ENCODE measurements at places on chromosomes 7 and 10.

- no peak for DNase-seq
Measured at GRCh38 chr7:14685167-14685566, 217.4 kb downstream of the DGKB start.

DNA sequence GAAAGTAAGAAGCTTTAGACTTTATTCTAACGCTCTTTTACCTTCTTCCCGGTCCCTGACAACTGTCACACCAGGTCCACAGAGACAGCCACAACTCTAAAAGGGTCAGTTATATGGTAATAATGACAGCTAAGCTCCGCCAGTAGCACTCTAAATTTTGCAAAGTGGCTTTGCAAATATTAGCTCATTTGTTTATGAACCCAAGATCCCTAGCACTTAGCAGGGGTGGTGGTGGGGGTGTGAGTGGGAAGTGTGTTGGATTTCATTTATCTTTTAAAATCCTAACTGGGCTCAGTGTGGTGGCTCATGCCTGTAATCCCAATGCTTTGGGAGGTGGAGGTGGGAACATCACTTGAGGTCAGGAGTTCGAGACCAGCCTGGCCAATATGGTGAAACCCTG is 34.8 kb upstream of the SDK1 start:
- DNase-seq, result no peak

DNA sequence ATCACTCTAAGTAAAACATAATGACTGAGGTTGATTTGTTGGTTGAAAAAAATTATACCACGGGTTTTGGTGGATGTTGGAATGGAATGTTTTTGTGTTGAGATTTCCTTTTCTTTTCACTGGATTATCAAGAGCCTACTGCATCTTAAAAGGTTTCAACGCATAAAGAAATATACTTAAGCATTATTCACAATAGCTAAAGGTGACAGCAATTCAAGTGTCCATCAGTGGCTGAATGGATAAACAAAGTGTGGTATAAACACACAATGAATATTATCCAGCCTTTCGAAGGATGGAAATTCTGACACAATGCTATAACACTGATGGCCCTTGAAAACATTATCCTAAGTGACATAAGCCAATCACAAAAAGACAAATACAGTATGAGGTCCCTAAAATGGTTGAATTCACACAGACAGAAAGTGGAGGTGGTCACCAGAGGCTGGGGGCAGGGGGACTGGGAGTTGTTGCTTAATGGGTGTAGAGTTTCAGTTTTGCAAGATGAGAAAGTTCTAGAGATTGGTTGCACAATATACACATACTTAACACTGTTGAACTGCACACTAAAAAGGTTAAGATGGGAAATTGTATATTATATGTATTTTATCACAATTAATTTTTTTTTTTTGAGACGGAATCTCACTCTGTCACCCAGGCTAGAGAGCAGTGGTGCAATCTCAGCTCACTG is 122.3 kb downstream of the NRP1 start:
- DNase-seq, result no peak

DNA sequence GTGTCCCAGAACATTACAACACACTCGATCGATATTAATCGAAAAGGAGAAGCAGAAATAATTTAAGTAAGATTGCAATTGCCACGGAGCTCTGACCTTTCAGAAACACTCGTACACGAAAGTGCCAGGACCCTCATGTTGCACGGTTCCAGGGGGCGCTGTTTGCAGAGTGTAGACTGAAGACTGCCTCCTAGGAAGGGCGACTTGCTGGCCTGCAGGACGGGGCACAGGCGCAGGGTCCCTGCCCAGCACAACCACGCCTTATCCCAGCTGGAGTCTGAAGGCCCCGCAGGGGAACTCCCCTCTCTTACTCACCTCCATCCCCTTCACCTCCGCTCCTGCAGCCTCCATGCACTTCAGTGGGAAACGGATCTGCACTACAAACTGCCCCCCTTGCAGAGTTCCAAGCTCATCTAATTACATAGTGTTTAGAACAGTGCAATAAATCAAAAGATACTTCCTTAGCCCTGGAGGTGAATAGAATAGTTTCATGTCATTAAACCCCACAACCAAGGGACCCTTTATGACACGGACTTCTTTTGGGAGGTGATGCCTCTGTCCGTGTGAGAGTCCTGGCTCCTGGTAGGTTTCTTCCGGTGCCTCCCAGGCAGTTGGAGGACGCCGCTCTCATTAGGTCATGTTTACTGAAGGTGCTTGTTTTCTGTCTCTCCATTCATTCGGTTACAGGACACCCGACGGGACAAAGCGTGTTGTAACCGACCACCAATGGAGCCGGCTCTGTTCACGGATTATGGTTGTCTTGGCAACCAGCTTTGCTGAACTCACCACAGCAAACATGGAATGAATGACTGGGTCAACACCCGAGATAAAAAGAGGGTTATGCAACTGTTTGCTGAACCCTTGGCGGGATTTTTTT is 262.2 kb downstream of the BAMBI start:
- DNase-seq, result no peak

GRCh38 chr10:103960103-103960502 is 6.8 kb upstream of the SLK start:
- no peak for DNase-seq

- DNase-seq, result no peak
Measured at GRCh38 chr10:115760131-115760530, 512.9 kb downstream of the GFRA1 start.

GRCh38 chr10:46516660-46517416 is 39.6 kb downstream of the GPRIN2 start:
- no peak for DNase-seq

- no peak for DNase-seq
Measured at GRCh38 chr7:117774943-117775342, 98.3 kb downstream of the CTTNBP2 start.

- no peak for DNase-seq
Measured at GRCh38 chr10:57162231-57162630, 801.2 kb upstream of the ZWINT start.

DNA sequence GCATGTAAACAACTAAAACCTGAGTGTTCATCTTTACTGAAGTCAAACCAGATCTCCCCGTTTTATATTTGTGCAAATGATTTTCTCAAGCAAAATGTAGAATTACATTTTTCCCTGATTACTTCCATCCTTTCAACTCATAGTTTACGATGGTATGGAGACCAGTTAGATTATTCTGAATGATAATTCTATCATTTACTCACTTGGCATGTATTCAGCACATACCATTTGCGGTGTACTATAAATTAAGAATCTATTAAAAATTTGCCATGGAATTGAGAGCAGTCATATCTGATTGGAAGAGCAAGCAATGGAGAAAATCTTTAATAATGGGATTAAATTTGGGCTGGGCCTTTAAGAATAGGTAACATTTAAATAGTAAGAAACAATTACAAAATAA is 22.4 kb downstream of the DNAJC1 start:
- DNase-seq, result no peak

DNA sequence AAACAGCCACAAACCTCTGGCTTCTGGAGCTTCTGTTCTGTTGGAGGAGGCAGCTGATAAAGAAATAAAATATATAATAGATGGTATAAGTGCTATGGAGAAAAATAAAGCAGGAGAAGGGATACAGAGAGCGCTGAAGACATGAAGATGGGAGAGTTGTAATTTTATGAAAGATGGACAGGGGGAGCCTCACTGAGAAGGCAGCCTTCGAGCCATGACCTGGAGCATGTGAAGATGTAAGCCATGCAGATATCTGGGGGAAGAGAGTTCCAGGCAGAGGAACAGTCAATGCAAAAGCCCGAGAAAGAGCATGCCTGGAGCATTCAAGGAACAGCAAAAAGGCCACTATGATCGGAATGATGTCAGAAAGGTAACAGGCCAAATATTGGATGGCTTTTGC is 187.5 kb downstream of the KIAA1217 start:
- no peak for DNase-seq

- DNase-seq, result no peak
Measured at GRCh38 chr10:114017271-114017670, 26.4 kb upstream of the ADRB1 start.

DNA sequence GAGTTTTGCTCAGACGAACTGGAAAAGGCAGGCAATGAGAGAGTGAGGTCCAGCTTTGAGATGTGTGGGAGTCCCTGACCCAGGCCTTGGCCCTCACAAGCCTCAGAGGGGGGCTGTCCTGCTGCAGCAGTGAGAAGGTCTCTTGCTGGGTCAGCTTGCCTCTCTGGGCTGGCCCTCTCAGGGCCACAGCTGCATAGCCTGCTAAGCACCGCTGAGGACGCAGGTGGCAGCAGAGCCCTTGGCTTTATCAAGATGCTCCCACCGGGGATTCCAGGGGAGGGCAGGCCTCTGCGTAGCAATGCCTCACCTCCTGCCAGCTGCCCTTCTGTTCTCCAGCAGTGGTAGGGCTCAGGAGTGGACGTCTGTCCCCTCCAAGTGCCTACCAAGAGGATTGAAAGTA is 128.7 kb downstream of the COBL start:
- DNase-seq, result no peak

- no peak for DNase-seq
Measured at GRCh38 chr10:118488710-118489497, 106.5 kb downstream of the PRLHR start.

- no peak for DNase-seq
Measured at GRCh38 chr7:155722118-155722517, 77.7 kb downstream of the RBM33 start.

GRCh38 chr10:80523773-80524172 is 13.9 kb upstream of the SH2D4B start:
- no peak for DNase-seq

DNA sequence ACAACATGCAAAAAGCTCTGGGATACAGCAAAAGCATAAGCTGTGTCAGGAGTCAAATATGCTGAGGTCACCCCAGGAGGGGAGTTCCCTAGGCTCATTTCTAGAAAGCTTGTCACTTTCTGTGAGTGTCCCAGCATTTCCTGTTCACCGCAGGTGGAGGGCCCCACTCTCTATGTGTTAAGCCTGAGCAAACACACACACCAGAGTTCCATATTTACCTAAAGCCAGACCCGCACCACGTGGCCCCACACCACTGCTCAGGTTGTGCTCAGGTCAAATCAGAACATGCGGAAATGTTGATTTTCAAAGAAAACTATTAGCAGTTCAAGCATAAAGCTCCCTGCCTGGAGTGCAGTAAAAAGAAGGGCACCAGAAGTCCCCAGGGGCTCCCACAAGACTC is 259.6 kb upstream of the PPP2R2D start:
- DNase-seq, result no peak

- DNase-seq, result no peak
Measured at GRCh38 chr10:7306147-7306546, 104.7 kb downstream of the SFMBT2 start.

DNA sequence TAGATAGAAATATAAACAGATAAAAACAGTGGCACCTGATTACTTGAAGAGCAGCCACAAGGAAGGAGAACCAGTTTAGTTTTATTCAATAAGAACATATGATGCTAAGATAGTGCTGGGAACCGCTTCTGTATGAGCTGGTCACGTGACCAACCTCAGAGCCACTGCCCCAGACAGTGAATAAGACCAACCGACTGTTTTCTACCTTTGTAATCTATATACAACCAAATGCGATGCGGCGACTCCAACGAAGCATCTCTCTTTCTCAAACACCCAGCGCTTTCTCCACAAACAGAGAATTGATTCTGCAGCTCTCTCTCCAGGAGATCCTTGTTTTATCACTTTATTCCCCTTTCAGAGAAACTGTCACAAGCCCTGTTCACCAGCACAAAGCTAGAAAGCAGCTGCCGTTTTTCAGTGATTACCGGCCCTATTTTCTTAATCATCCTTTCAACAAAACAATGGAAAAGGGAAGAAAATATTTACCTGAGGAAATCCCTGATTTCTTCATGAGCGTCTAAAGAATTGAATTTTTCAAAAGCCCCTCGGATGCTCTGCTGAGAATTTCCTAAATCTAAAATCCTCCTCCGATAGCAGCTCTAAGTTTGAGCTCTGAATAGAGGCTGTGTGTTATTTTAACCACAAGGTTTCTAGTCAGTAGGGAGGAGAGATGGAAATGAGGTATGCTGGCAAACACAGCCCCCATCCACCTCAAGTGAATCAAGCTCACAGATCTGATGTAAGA is 55.7 kb upstream of the JCAD start:
- DNase-seq, result no peak

DNA sequence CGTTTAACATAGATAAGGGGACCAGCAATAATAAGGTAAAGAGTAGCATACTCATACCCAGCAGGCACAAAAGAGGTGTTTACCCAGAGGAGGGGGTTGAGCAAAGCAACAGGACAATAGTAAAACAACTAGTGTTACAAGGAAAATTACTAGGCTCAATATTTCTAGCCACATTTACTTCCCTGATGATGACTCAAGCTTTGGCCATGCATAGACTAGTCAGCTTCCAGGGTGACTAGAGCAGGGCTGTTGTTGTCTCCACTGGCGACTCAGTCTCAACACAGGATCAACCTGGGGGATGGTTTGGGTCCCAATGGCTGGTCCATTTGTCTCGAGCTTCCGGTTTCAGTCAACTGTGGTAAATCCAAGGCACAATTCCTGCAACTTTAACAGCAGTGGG is 217.7 kb upstream of the KCND2 start:
- DNase-seq, result no peak

DNA sequence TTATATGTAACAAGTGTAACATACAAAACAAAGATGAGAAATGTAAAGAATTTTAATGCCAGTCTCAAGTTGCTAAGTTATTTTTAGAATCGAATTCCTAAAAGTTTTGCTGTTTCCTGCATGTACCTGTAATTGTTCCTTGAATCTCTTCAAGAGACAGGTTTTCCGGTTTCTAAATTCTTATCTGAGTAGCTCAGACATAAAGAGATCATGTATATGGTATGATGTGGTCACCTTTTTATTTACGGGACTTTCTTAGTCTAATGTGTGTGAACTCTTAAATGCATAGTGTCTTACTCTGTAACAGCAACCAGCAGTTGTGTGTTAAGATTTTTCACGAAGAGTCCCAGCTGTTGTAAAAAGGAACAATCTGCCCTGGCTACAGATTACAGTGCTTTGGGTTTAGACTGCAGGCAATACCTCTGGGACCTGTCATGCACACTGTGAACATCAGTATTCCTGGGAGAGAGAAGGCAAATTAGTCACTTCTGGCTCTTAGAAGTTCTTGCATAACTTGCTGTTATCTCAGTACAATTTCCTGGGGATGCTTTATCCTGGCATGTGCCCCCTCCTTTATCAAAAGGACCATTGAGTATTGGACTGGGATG is 263.4 kb downstream of the BICC1 start:
- no peak for DNase-seq

GRCh38 chr7:37028909-37029440 is 304.7 kb upstream of the AOAH start:
- DNase-seq, result no peak

DNA sequence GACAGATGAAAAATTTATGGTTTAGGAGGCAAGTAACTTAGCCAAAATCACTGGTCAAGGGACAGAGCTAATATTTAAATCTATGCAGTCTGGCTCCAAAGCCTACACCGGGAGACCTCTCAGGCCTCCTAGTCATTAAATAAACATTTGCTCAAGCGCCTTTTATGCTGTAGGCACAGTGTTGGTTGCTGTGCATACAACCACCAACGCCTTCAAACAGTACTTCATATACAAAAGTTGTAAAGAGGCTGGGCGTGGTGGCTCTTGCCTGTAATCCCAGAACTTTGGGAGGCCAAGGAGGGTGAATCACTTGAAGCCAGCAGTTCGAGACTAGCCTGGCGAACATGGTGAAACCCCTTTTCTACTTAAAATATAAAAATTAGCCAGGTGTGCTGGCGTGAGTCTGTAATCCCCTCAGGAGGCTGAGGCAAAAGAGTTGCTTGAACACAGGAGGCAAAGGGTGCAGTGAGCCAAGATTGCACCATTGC is 159.8 kb downstream of the MAGI2 start:
- DNase-seq, result no peak

All from activated B cell treated with CpG ODN at 0.5 μM for 24 hours (primary cell).